ENCODE measurements at places on chromosomes 5 and 9.
A peak's percentile ranks its signal among the peaks of the same experiment; 100 is the strongest.

GRCh38 chr5:40383749-40384651 is 295.7 kb upstream of the PTGER4 start:
- DNase-seq: no peak

GRCh38 chr9:132414731-132415130 is 4.7 kb downstream of the CFAP77 start:
- DNase-seq: no peak

DNA sequence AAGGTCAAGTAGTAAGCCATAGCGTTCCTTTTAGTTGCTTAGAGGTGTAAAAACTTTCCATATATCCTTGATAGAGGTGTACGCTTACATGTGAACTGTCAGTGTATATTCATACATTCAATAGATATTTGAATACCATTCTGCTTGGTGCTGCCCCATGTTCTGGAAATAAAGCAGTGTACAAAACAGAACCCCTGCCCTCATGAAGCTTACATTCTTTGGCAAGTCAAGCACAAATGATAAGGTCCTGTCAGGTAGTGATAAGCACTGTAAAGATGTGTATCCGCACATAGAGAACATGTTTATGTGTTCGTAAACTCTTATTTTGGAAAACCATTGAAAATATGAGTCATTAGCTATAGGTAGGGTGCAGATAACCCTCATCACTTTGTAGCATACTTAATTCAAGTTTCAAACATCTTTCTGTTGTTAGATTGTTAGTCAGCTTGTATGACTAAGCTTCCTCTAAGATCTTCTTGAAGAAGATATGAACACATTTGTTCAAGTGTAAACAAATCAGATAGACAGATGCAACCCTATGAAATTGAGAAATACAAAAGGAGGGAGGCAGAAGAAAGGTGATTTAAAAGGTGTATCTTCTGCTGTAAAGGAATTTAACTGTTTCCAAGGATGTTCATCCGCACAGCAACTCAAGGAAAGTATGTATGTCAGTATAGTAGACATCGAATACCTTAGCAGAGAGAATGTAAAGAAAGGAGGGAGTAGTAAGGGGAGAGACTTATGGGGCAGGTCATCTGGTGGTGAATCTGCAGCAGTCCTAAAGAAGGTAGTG is 1.6 kb downstream of the GTF3C4 start:
- no peak for DNase-seq

- DNase-seq: no peak
These were observed 23.8 kb downstream of the LOX start for GRCh38 chr5:122054266-122054665.

DNA sequence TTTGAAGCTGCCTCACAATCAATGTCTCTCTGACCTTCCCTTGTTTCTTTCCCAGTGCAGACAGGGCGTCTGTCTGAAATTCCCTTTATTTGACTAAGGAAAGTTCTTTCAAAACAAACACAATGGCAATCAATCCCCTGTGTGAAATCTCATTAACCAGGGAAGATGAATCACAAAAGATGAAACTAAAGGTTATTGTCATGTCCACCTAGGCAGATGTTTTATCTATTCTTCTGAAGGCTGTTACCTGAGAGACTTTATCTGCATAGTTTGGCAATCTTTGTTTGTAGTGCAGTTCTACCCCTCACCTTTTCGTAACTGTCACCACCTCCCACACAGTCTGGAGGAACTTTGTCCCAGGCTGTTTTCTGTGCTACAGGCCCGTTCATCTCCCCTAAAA is 217.5 kb upstream of the RIOK2 start:
- DNase-seq: no peak

GRCh38 chr5:118008779-118009178 is 979.6 kb downstream of the DTWD2 start:
- DNase-seq: no peak

DNA sequence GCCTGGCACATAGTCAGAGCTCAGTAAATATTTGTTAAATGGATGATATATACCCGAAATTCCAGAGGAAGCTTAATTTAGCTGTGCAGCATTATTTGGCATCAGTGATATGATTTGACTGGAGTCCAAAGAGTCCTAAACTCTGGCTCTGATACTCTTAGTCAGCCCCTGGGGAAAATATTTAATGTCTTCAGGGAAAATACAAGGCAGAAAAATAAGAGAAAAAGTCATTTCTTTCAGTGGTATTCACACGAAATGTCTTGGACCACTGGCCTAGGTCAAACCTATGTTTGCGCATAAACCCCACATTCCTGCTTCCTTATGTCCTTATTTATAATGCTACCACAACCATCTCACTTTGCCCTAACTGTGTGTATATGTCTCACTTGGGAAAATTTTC is 23.8 kb downstream of the GLRA1 start:
- no peak for DNase-seq

DNA sequence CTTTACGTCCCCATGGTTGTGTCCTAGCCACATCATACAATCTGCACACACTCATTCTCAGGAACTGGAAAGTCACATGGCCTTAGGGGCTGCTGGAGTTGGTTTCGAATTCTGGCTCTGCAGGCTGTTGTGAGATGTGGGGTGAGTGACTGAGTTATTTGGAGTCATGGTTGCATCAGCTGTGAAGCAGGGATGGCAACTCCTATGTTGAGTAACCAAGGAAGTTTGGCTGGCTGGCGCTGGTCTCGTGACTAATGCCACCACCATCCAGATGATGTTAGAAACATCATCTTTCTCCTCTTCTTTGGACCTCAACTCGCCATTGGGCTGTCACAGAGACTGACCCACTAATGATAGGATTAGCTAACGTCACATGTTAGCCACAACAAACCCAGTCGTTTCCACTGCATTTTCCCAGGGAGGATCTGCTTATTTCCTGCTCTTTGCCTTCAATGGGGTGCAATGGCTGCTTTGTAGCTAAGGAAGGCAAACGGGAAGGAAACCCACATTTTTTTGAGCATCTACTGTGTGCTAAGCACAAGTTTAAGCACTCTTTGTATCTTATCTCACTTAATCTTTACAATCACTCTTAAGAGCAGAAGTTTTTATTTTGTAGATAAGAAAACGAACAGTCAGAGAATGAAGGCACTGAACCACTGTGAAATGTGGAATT is 78.1 kb upstream of the UBTD2 start:
- DNase-seq: no peak

- no peak for DNase-seq
These were observed 72.5 kb downstream of the ACTL7B start for GRCh38 chr9:108783326-108783725.

DNA sequence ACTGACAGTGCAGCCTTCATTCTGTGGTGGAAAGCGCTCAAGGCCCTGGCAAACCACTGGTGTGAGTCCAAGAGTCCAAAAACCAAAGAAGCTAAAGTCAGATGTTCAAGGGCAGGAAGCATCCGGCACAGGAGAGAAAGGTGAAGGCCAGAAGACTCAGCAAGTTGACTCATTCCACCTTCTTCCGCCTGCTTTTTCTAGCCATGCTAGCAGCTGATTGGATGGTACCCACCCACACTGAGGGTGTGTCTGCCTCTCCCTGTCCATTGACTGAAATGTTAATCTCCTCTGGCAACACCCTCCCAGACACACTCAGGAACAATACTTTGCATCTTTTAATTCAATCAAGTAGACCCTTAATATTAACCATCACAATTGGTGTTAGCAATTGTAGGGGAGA is 296.1 kb downstream of the NDUFS4 start:
- no peak for DNase-seq

GRCh38 chr5:130168211-130168610 is 263.9 kb downstream of the CHSY3 start:
- DNase-seq: no peak

DNA sequence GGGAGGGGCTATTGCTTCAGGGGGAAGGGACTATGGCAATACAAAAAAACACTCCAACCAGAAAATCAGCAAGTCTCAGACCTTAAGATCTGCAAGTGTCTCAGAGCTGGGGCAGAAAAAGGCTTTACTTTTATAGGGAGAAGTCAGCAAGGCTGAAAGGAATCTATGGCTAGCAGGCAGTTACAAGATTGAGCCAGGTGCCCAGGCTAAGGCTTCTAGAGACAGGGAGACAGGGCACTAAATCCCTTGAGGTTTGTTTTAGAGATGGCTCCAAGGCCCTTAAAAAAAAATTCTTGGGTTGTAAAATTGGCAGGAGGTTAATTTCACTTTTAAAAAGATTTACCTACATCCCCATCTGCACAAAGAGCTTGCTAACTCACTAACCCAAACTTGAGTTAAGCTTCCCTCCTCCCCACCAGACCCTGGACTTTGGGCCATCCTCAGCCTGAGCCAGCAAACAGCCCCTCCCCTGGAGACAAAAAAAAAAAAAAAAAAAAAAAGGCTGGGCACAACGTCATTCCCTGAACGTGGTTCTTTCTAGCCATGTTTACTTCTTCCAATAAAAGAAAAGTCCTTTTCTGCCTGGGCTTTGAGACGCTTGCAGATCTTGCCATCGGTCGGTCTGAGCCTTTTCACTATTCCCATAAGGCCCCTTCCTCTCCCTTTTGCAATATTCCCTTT is 17.9 kb downstream of the NIPAL4 start:
- DNase-seq: no peak

DNA sequence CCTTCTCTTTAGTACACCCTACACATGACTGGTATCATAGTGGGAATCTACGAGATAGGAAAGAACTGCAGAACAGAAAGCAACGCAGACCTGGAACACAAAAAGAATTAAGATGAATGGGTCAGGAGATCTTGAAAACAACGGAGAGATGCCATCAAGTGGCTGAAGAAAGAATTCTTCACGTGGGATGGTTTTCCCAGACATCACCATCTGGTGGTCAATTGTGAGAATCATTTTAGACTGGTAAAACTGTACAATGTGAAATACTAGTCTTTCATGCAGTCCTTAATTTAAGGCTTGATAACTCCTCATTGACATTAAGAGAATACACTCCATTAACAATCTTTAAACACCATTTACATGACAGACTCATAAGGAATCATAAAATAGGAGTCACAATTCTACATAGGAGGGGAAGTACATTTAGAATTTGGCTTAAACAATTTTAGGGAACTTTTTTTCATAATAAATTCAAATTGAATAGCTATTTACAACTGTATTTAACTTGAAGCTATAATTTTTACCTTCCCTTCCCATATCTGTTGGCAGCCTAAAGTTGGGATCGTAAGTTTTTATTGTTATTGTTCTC is 128.4 kb upstream of the TRPM3 start:
- no peak for DNase-seq

DNA sequence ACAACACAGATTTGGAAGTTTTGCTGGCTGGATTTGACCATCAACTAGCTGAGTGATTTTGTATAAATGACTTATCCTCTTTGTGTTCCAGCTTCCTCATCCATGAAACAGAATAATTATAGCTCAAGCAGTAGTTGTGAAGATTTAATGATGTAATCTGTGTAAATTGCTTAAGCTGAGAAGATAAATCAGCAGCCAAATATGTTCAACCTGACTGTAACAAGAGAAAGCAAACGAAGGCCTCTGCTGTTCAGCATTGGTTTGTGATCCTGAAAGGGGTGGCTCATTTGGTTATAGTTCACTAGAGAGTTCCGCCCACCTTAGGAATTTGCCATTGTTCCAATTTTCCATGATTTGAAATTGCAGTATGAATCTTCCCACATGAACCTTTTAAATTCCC is 75.7 kb upstream of the CCDC112 start:
- no peak for DNase-seq

GRCh38 chr5:80067531-80068245 is 32.5 kb downstream of the THBS4 start:
- DNase-seq: no peak

DNA sequence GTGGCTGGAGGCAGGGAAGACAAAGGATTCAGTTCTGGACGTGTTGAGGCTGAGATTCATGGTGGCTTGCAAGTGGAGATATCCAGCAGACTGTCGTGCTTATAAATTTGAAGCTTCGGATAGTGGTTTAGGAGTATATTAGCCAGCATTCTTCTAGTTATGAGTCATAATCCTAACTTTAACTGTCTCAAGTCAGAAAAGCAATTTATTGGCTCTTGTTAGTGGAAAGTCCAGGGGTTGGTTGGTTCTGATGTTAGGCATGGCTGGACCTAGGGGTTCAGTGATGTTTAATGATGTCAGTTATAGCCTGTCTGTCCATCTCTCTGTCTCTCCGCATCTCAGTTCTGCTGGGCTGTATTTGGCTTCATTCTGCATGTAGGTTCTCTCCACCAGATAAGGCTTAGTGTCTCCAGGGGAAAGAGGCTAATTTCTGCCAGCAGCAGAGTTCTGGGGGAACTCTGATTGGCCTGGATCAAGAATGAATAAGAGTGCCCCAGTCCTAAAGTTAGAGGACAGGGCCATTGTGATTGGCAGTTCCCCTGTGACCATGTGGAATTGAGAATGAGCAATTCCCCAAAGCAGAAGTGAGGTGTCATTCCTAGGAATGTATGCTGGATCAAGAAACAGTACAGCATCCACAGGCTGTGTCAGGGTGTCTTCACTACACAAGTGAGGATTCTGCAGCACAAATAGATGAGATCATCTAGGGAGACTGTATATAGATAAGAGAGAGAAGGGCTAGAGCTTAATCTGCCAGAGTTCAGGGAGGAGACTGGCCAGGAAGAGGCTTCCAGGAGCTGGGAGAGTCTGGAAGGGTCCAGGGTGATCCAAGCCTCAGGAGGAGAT is 72.9 kb upstream of the SHB start:
- DNase-seq: peak; percentile 24

DNA sequence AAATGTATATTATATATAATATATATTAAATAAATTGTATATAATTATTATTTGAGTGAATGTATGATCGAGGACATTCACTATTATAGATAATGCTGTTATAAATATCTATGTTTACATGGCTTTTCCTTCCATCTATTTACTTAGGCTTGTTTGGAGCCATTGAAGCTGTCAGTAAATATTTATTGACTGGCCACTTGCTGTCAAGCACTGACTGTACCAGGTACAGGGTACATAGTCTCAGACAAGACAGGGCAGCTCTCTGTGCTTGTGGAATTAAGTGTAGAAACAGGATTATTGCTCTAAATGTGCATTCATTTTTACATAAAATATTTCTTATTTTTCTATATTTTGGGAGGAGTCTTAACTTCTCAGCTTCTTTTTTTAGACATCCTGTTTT is 16.4 kb downstream of the FAXDC2 start:
- DNase-seq: no peak

DNA sequence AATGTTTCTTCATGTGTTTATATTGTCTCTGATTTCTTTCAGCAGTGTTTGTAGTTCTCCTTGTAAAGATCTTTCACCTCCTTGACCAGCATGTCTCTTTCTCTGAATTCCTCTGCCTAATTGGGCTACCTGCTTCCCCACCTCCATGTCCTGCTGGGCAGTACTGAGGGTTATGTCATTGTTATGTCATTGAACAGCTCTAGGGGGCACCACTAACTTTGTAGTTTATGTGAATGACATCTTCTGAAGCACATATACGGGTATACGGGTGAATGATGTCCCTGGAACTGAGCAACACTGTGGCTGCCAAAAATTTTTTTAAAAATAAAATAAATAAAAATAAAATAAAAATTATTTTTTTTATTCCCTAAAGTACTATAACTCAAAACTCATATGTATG is 16.9 kb upstream of the SNCAIP start:
- DNase-seq: no peak

Measured in right forelimb (tissue), 1 donor.